ENCODE measurements at places on chromosomes 3 and 15.

- DNase-seq = no peak
Observed at GRCh38 chr15:39056357-39056756, 491.7 kb upstream of the RASGRP1 start.

- no peak for DNase-seq
Observed at GRCh38 chr15:67723294-67724024, 101.8 kb upstream of the SKOR1 start.

DNA sequence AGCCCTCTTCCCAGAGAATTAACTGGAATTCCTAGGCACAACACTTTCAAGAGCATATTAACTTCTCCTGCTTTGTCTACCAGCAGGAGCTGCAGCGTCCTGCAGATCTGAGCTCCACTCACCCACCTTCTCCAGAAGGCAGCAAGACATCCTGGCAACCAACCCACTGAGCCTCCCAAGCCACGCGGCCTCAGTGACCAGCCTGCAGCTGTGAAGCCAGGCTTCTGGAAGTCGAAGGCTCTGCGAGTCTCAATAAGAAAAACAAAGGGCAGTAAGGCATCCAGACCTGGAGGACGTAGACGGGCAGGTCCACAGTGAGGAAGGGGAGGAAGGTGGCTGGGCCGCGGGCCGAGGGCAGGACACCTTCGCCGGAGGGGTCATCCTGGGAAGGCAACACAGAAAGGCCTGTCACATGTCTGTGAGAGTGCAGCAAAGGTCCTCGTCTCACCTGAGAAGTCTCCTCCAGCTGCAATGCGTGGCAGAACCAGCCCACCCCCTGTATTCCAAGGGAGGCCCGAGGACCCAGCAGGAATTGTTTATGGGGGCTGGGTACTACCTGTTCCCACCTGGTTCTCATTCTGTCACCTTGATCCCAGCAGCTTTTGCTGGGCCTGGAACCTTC, 36.2 kb downstream of the ZXDC start:
- no peak for DNase-seq

GRCh38 chr3:102485701-102486100, 50.9 kb downstream of the ZPLD1 start:
- DNase-seq = no peak

- no peak for DNase-seq
Observed at GRCh38 chr3:106256249-106256957, 387.6 kb upstream of the CBLB start.

DNA sequence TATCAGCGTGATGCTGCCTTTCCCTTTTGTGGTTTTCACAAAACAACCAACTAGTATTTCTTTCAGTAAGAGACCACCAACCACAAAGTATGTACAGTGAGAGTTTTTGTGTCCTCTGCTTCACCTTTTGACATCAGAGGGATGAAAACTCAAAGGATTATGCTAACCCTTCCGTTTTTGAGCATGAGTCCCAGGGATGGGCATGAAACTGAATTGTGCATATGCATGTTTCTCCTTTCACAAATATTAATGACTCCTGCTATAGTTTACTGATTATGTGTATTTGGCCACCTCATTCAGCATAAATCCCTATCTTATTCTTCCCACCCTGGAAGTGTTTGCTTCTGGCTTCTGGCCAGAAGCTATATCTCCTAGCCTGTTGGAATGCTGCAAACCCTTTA, 59.2 kb downstream of the RSRC1 start:
- DNase-seq = no peak

GRCh38 chr15:69679623-69680228, 227.1 kb downstream of the RPLP1 start:
- DNase-seq = no peak

DNA sequence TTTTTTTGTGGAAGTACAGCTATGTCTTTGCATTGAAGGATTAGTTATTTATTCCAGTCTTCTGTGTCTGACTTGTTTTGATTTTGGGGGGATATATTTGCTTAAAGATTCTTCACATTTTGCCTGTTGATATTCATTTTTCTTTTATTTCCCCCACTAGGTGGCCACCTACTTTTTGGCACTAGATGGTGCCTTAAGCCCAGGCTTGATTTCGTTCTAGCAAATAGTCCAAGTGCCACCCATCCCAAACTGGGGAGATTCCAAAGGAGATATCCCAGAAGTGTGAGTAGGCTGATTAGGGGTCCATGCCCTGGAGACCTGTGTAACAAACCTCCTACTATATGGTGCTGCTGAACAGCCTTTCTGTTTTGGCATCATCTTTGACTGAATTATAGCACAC, 80.0 kb upstream of the SPATA16 start:
- no peak for DNase-seq

GRCh38 chr15:54481819-54482218, 503.6 kb downstream of the UNC13C start:
- DNase-seq = no peak

DNA sequence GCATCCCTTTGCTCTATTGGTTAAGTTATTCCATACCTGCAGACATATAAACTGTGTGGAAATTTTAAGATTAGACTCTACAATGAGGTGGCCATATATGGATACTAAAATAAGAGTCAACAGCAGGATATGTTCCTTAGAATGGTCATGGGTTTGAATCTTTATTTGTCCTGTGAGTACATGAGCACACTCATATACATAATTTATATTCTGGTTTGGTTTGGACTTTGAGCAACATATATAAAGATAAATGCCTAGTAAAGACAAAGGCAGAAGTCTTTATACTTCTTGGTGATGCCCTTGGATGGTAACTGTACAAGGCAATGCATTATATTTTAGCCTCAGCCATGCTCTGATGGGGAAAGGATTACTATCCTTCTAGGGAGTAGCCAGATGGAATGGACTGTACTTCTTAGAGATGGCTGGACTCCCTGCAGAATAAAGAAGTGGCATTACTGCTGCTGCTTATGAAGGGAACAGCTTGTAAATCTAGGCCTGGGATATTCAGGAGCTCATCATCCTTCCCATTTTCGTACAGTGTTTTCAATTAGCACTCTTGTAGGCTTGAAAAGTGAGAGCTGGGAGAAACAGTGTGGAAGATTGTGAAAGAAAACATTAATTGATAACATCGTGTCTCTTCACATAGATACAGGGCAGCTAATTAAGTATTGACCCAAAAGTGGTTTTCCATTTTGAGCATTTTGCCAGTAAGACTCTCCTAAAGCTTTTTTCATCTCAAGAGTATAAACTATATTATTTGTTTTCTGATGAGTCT, 60.4 kb downstream of the HMG20A start:
- DNase-seq = no peak

Data from NCI-H187 (cell line).